ENCODE measurements at places on chromosomes 3 and 15. TPM values are rescaled to one million over a fixed set of nuclear protein-coding genes. Genes with fewer than 3 reads are reported as not detected.

The AADACL2 gene
- polyA plus RNA-seq, result not detected

The LSAMP gene
- polyA plus RNA-seq, result 2.7 TPM

The MINAR1 gene
- polyA plus RNA-seq, result 0.43 TPM

The SNX33 gene
- 17.3 TPM for polyA plus RNA-seq

The CNBP gene
- 268 TPM for polyA plus RNA-seq

The CYP1A1 gene
- polyA plus RNA-seq, result not detected

The EOMES gene
- polyA plus RNA-seq, result not detected

The IL5RA gene
- not detected for polyA plus RNA-seq

The BLM gene
- 2.4 TPM for polyA plus RNA-seq

The CHL1 gene
- polyA plus RNA-seq, result not detected

The FBLN2 gene
- 131 TPM for polyA plus RNA-seq

The SEMA7A gene
- 22.7 TPM for polyA plus RNA-seq

The ALG1L2 gene
- polyA plus RNA-seq, result not detected

The CHRNA5 gene
- polyA plus RNA-seq, result 1.1 TPM

The GPR176 gene
- 241 TPM for polyA plus RNA-seq

The WDR72 gene
- not detected for polyA plus RNA-seq

- DNase-seq, result no peak
Measured at GRCh38 chr3:14422016-14422963, 19.9 kb downstream of the SLC6A6 start.

GRCh38 chr3:53577506-53577905, 83.1 kb downstream of the CACNA1D start:
- no peak for DNase-seq

- no peak for DNase-seq
Measured at GRCh38 chr3:30343067-30343831, 263.2 kb upstream of the TGFBR2 start.

- no peak for DNase-seq
Measured at GRCh38 chr3:184339001-184339400, 1.6 kb downstream of the FAM131A start.

GRCh38 chr3:128254967-128255366, 101.7 kb downstream of the EEFSEC start:
- DNase-seq, result no peak

DNA sequence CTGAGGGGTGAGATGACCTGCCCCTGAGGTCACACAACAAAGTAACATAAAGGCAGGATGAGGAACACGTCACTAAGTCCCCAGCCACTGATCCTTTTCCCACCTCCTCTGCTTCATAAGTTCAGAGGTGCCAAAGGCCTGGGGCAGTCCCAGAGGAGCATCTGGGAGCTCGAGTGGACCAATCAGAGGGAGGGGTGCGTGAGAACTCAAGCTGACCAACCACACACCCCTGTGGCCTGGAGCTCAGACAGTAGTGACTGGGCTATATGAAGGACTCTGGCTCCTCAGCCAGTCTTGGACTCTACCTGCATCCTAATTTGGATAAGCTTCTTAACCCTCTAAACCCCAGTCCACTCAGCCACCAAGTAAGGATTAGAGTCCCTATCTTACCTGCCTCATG, 28.0 kb upstream of the CAV3 start:
- no peak for DNase-seq

- peak; percentile 10 for DNase-seq
Measured at GRCh38 chr15:35603301-35603700, 57.3 kb upstream of the DPH6 start.

DNA sequence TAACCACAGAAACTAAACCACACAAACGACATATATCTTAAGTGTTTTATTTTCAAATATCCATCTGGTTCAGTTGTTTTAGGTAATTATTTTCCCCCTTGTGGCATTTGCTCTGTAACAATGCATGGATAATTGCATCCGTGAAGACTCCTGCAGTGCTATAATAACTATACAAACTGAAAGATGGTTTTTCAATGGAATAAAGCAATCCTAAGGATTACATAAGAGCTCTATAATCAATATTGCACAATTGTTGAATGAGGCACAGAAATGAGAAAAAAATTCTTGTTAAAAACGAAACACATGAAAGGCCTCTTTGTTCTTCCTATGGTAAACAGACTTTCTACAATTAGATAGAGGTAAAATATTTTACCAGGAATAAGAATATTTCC, 446.0 kb upstream of the EPHA3 start:
- no peak for DNase-seq

- DNase-seq, result no peak
Measured at GRCh38 chr3:160564949-160565441, 376 bp downstream of the KPNA4 start.

- no peak for DNase-seq
Measured at GRCh38 chr15:77069521-77070121, 1.3 kb downstream of the TSPAN3 start.

- no peak for DNase-seq
Measured at GRCh38 chr15:39114690-39115378, 466.0 kb upstream of the THBS1 start.

DNA sequence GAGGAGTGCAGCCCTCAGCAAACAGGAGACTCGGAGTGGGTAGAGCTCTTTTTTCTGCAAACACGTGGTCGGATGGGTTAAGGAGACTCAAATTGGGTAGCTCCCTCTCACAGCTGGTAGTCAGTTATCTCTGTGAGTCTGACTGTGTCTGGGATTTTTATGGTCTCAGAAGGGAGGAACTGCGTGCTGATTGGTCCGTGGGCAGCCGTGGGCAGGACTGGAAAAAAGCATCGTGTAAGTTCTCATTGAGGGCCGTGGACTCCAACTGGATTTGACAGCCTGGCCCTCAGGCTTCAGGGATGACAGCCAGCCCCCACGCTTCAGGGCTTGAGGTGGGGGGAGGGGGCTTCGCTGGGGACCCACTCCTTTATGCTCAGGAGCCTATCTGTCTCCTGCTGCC, 463.9 kb downstream of the EPHA3 start:
- no peak for DNase-seq

GRCh38 chr15:89761009-89761831, 10.2 kb upstream of the MESP1 start:
- DNase-seq, result no peak

GRCh38 chr15:63848879-63849551, 15.3 kb upstream of the HERC1 start:
- no peak for DNase-seq

DNA sequence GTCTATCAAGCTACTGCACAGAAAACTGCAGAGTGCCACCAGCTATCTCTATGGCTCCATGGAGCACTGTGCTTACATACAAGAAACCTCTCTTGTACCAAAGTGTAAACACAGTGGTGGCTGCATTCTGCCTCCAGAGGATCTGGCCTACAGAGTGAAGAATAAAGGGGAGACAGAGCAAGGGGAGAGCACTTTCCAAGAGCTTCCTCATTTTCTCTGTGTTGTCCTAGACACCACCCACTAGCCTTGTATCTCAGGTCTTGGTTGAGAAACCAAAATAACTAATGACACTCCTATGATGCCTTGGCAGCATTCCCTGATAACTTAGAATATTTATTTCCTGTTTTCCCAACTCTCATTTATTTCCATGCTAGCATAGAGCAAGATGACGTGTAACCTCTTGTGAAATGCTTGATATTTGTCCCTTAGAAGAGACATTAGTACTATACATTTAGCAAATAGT, 56.9 kb upstream of the PHLDB2 start:
- peak; percentile 77 for DNase-seq
